GM12878 (cell line): ENCODE measurements at places on chromosomes 2 and 18.

DNA sequence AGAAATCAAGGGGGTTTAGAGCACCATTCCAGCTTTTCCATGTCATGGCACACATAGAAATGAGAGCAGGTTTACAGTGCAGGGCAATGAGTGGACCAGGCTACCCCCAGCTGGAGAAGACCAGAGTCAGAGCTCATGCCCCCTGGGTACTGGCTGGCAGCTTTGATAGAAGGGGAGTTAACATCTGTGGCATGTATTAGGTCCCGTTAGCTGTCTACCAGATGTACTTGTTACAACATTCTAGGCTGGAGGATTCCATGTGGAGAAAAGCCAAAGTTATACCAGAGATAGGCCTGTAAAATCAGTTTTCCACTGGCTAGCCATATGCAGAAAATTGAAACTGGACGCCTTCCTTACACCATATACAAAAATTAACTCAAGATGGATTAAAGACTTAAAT is 109.2 kb downstream of the CCDC85A start:
- no peak for DNase-seq

- DNase-seq, result no peak
Measured at GRCh38 chr18:37662099-37662498, 96.5 kb upstream of the CELF4 start.

GRCh38 chr2:216539791-216540241 is 41.2 kb downstream of the RPL37A start:
- DNase-seq, result peak; percentile 28

GRCh38 chr2:30022444-30023071 is 101.2 kb upstream of the ALK start:
- peak; percentile 16 for DNase-seq

GRCh38 chr2:229563388-229563787 is 151.0 kb downstream of the DNER start:
- DNase-seq, result no peak

- DNase-seq, result no peak
Measured at GRCh38 chr2:106105151-106105922, 88.8 kb downstream of the UXS1 start.

DNA sequence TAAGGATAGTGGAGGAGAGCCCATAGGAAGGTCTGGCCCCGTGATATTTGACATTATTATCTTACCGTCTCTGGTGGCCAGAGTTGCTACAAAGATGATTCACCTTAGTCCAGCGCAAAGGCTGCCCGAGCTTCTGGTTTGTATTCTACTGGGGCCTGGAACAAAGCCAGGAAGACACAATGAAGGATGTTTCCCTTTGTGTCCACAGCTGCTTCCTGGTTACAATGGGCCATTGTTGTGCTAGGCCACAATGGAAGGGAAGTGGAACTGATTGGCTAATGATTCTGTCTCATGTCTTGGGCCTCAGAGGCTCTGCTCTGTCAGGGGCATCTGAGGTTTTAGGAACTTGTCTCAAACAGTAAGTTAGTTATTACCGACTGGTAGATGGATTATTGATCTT is 132.2 kb downstream of the TDRD15 start:
- DNase-seq, result peak; percentile 51

GRCh38 chr18:21912339-21913239 is 172.0 kb downstream of the MIB1 start:
- DNase-seq, result no peak

- no peak for DNase-seq
Measured at GRCh38 chr2:3814706-3815245, 111.4 kb downstream of the DCDC2C start.

- DNase-seq, result no peak
Measured at GRCh38 chr2:26359886-26360473, 13.4 kb upstream of the ADGRF3 start.

DNA sequence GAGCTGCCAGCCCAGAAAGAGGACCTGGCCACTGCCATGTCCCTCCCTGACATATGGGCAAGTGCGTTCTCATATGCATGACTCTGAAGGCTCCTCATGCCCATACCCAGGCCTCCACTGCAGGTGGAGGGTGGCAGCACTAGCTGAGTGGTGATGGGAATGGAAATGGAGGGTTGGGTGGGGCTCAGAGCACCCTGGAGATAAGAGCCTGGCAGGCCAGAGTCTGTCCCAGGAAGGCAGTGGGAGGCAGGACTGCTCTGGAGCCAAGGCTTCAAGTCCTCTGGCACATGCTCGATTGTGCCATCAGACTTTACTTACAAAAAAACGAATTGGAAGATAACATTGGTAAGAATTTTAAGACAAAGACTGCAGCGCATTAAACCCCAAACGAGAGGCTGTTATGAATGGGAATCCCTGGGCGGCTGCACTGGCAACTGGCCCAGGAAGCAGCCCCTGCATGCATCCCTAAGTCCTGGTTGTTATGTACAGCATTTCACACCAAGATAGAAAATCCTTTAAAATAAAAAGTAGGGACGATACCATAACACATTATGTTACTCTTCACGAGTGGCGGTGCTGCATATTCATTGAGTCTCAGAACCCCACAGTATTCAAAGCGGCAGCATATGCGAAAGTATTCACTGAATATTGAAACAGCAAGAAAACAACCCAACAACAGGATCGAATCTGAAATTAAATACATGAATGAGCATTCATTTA is 81.7 kb upstream of the FAM98A start:
- DNase-seq, result no peak

DNA sequence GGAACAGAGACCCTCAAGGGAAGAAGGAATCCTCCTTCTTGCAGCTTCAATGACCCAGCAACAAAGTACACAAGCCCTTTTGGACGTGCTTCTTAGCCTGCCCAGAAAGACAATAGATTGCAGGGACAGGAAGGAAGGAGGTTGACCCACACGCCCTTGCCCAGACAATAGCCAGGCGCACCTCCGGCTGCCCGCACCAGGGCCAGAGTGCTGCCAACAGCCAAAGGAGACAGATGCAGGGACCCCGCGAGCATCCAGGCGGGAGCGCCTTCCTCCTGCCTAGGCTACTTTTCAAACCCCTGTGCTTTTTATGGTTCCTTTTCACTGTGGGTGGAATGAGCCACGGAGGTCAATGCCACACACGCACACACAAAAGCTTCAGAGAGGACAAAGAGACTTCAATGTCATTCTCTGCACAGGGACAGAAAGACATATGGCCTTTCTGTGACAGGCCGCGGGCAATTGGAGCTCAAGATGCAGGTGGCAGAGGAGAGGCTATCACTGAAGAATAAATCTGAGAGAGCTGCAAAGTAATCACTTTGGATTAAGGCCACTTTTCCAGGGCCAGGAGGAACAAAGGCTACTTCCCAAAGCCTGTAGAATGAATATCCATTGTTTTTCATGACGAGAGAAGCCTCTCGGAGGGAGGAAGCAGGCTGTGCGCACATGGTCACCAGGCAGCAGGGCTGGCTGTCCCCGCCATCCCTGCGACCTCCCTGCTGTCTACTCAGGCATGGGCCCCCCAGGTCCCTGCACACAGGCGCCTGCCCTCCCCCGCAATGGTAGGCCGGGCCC is 300.6 kb downstream of the EIPR1 start:
- DNase-seq, result no peak

- DNase-seq, result no peak
Measured at GRCh38 chr18:62033207-62033606, 140.4 kb upstream of the RNF152 start.

DNA sequence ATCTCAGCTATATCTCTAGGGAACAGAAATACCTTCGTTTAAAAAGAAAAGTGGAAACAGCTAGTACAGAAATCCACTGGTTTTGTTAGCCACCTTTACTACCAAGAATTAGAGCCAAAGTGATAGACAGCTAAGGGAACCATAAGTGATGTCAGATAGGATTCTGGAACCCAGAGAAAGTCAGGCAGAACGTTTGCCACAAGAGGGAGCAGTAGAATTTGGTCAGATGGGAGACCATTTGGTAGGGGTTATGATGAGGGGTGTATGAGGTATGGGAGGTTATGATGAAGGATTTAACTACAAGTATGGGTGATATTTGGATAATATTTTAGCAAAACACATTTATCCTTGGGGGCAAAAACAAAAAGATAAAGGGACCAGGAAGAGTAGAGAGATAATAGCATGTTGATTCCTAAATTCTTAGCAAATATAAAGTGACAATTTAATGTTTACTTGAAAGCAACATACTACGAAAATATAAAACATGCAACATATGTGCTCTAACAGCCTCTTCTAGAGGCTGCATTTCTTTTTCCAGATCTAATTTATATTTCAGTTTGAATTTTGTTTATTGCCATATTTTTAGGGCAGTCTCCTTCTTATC is 3.3 kb downstream of the SLC8A1 start:
- DNase-seq, result no peak

GRCh38 chr18:11004294-11004693 is 145.1 kb downstream of the PIEZO2 start:
- DNase-seq, result peak; percentile 54

- DNase-seq, result no peak
Measured at GRCh38 chr2:165219481-165219880, 15.6 kb upstream of the SCN3A start.

DNA sequence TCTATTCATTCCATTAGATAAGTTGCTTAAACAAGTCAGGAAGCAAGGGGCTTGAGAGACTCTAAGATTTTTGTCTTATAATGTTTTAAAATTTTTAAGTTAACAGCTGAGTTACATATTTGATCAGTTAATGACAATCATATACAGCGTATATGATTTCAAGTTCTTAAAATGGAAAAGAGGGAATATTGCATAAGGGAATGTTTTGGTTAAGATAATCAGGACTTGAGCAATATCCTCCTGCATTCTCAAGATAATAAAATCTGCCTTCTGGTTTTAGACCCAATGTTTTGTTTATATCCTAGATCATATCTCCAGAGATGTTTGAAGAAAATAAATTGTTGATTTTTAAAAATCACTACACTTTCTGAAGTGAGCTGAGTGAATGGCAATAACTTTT is 13.4 kb upstream of the DYNC1I2 start:
- DNase-seq, result no peak

- no peak for DNase-seq
Measured at GRCh38 chr18:74895686-74896085, 298.0 kb downstream of the ZNF407 start.

DNA sequence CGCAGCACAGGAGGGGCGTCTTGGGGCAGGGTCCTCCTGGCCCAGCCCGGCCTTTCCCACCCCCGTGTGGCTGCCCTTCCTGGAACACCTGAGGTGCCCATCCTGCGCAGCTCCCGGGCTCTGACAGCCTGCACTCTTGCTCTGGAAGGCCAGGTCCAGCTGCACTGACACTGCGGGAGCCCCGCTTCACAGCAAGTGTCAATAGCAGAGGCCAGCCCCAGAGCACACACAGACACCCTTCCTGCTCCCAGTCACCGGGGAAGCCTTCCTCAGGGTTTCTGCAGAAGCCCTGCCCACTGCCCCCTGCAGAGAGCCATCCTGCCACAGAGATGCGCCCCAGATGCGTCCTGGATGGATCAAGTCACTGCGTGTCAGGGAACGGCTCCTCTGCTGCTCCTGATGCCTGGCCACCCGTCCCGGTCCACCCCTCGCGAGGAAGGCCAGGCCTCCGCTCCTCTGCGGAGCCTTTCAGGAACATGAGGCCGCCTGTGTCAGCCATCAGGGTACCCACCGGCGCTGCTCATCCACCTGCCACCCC is 519.2 kb upstream of the MYT1L start:
- DNase-seq, result no peak

DNA sequence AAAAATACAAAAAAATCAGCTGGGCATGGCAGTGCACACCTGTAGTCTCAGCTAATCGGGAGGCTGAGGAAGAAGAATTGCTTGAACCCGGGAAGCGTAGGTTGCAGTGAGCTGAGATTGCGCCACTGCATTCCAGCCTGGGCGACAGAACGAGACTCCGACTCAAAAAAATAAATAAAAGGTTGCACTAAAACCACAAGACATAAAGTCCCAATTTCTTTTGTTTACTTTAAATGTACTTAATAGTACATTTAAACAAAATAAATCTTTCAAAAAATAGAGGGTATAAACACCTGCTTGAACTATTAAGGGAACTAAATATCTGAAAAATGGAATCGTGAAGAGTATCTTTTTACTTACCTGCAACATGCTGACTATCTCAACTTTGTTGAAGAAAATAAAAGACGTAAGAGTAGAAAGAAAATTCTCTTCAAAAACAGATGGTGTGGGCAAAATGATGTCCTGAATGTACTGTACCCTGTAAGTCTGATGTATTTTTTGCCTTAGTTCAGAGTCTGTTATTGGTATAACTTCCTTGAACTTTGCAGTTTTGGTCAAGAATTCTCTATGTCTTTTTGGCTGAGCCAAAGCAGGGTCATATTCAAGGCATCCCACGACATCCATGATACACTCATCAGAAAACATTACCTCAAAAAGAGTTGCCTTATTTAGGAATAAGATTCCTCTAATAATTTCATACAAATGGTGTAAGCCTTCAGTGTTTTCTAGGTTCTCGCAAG is 19.2 kb downstream of the PPP4R3B start:
- DNase-seq, result no peak

DNA sequence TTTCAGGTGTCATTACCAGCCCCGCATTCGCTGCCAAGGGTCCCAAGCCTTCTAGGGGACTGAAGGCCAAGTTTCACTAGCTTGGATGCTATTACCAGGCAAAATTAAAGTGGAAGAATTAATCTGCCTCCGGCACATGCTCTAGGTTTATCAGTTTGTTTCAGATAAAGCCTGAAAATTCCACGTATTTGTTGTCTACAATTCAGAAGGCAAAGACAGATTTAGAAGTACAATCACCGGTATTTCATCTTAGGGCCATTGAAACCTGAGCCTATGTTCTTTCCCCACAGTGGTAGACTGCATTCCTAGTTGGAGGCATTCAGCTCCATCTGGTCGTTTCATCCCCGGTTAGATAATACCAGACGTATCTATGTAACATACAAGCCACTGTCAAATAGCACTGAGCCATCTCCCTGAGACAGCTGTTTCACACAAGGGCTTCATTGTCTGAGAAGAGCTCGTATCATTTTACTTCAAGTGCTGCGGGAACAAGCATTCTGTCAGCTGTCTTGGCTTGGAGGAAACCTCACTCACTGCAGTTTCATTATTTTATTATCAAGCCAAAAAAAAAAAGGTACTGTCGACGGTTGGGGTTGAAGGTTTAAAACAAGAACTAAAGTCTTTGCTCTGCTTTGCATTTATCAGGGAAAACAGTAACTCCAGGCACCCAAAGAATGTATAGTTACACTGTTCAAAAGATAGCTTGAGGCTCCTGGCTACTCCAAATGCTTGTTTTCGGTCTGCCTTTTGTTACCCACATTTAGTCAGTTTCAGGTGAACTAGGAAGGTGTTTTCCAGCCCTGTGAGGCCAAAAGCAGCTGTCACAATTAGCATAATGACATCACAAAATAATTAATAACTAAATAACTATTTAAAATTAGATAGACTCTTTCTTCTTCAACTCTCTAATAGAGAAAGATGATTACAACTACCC is 76.7 kb downstream of the TGIF1 start:
- DNase-seq, result peak; percentile 35

- DNase-seq, result no peak
Measured at GRCh38 chr2:101125808-101126207, 25.4 kb downstream of the TBC1D8 start.

DNA sequence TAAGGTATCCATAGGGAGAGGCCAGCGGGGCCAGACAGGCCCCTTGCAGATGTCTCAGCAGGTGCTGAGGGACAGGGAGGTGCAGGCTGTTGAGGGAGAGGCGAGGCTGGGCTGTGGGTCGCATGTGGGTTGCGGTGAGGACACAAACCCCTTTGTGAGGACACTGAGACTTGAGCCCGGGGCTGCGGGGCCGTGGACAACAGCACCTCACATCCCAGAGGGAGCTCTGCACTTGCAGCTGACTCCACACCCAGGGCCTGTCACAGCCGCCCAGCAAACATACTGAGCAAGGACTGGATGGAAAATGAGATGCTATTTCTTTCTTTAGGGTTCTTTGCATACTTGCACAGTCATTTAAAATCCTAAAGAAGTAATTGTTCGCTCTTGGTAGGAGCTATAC is 95.3 kb upstream of the NFATC1 start:
- no peak for DNase-seq

GRCh38 chr2:206555721-206556120 is 86.6 kb upstream of the FAM237A start:
- DNase-seq, result no peak
